HL-60 (cell line): ENCODE measurements at places on chromosomes 3 and 15.

DNA sequence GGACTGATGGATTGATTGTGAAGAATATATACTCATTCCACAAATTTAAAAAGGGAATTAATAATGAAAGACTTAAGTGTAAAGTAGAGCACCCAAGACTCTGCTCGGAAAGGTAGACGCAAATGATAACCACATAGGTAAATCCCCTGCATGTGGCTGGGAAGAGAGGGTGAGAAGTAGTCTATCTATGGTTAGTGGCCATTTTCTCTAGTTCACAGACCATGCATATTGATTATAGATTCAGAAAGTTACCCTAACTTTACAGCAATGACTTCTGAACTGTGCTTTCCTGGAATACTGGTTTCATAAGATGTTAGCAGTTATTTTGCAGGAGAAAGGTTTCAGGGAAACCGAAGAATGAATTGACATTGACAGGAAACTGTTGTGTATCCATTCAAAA lies 51.7 kb downstream of the CASR start:
- no peak for DNase-seq

DNA sequence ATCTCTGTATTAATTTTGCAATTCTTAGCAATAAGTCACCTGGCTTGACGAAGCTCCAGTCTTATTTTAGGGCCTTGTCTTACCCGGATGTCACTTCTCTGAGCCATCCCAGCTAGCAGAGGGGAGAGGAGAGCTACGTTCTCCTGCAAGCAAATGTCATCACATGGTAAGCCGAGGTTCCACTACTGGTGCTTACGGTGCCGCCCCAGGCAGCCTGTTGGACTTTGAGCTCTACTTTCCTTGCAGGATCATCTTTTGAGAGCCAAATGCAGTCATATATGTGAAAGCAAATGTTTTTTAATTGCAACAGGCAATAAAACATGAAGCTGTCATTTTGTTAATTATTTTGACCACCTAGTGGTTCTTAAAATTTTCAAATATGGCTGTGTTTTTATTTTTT lies 140.9 kb downstream of the FAM43A start:
- no peak for DNase-seq

- DNase-seq, result no peak
Observed at GRCh38 chr3:39106281-39106811, 1.1 kb downstream of the GORASP1 start.

DNA sequence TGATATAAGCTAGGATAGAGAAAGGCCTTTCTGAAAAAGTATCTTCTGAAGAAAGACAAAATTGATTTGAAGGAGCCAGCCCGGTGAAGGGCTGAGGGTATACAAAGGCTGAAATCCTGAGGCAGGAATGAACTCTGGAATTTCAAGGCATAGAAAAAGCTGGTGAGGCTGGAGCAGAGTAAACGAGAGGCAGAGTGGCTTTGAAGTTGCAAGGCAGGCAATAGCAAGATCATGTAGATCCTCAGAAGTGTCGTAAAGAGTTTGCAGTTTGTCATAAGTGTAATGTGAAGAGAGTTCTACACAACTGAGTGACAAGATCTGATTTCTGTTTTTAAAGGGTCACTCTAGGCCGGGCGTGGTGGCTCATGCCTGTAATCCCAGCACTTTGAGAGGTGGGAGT lies 69.0 kb downstream of the HMG20A start:
- DNase-seq, result no peak

- DNase-seq, result no peak
Observed at GRCh38 chr3:122691195-122691594, 10.6 kb downstream of the PARP14 start.
